NCI-H2107 (cell line): ENCODE measurements at places on chromosomes 5 and 9.

- DNase-seq: no peak
These were observed 247.2 kb downstream of the NTRK2 start for GRCh38 chr9:84916769-84917168.

DNA sequence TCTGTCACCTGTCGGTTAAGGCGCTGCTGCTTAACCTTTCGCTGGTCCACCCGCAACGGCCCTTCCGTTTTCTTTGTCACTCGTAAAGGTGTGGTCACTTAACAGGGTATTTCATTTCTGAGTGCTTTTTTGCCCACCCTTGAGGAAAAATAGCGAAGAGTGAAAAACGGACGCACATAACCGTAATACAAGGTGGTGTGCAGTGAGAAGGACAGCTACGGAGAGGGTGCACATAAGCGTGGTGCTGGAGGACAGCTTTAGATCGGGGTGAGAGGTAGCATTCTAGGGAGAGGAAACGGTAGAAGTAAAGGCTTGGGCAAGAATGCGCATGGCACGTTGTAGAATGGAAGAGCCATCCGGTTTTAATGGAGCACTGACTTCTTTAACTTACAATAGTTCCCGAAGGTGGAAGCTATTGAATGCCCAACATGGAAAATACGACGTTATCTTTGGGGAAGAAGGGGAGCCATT, 761 bp downstream of the CCT5 start:
- DNase-seq: no peak

GRCh38 chr5:84614906-84615305, 230.2 kb upstream of the EDIL3 start:
- DNase-seq: no peak

DNA sequence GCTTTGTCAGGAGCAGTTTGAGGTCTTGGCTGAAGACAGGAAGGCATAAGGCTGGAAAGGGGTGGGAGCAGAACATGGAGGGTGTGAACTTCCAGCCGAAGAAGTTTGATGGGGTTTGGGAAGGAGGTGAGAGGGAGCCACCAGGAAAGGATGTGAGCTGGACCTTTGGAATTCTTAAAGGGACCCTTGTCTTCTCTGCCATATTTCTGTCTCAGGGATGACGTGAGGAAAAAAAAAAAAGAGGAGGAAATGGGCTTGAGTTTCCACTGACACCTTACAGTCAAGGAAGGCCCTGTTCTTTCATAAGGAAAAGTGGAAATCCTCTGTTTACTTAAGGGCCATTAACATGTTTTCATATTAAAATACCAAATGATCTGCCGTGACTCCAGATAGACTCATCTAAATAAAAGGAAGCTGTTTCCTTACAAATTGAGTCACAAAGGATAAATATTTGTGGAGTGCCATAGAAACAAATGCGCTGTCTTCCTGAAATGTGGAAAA, 132.1 kb downstream of the PALM2AKAP2 start:
- no peak for DNase-seq

- DNase-seq: no peak
These were observed 70.8 kb upstream of the STARD4 start for GRCh38 chr5:111582993-111583601.

GRCh38 chr9:74973714-74974113, 21.0 kb upstream of the C9orf40 start:
- DNase-seq: no peak

- no peak for DNase-seq
These were observed 613 bp upstream of the COL15A1 start for GRCh38 chr9:98942906-98943681.

DNA sequence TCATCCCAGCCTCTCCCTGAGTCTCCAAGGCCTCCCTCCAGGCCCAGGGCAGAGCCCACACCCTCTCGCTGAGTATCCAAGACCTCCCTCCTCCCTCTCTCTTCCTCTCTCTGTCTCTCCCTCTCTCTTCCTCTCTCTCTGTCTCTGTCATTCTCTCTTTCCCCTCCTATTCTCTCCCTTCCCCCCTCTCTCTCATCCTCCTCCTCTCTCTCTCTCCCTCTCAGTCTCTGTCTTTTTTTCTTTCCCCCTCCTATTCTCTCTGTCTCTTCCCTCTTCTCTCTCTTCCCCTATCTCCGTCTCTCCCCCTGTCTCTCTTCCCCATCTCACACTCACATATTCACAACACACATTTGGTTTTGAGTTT, 8.1 kb downstream of the SLC6A19 start:
- DNase-seq: no peak

- no peak for DNase-seq
These were observed 4.7 kb downstream of the GADD45G start for GRCh38 chr9:89609426-89610006.

DNA sequence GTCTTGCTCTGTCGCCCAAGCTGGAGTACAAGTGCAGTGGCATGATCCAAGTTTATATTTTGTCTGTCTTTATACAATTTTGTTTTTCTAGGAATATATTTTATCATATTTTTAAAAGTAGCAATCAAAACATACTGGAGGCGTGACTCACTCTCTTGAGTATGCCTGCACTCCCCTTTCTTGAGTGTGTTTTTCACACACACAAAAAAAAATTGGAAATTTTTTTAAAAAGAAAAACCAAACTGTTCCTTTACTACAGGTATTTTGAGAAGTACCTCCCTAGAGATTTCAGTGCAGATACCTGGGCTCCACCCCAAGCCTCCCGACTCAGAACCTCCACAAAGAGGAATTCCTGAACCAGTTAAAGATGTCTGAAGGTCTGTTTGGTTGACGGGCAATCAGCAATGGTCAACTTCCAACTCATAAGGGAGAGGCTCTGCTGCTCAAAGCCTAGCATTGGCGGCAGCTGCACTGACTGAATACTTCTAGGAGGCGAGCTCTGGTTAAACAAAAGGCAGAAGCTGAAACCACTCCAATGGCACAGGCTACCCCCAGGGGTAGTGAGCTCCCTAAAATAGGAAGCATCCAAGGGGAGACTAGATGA, 27.4 kb downstream of the PDE6A start:
- DNase-seq: no peak

DNA sequence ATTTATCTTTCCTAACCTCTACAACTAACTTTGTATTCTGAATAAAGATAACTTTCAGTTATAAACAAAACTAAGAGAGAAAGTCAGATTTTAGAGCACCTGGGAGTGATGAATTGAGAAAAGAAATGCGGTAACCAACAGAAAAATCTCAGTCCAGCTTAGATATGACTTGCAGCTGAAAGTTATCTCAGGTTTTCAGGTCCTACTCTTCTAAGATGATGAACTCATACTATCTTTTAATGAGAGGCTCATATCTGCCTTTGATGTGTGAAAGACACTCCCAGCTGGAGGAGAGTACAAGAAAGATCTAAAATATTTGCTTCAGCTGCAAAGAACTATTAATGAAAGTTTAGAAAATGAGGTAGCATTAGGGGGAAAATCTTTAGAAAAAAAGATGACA, 190.5 kb downstream of the DENND1A start:
- DNase-seq: no peak

DNA sequence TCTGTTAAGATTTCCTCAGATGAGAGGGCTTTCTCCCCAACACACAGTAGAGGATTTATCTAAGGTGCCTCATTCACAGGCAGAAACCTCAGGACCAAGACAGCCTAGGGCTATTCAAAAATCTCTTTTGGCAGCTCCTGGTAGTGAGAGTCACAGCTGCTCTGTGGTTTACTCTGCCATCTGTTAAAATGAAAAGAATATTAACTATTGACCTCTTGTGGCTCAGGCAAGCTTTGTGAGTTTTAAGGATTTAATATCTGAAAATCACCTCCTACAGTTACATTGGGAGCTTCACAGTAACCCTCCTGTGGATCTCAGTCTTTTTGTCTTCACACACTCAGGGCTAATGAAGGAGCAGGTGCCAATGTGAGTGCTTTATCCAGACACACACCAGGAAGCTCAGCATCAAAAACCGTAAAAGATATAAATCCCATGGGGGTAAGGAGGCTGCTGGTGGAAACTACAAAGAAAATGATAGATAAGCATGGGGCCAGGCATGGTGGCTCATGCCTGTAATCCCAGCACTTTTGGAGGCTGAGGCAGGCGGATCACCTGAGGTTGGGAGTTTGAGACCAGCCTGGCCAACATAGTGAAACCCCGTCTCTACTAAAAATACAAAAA, 29.7 kb downstream of the PPP1R2B start:
- DNase-seq: peak; percentile 45

- DNase-seq: no peak
These were observed 57.9 kb upstream of the GRIA1 start for GRCh38 chr5:153432583-153432982.

DNA sequence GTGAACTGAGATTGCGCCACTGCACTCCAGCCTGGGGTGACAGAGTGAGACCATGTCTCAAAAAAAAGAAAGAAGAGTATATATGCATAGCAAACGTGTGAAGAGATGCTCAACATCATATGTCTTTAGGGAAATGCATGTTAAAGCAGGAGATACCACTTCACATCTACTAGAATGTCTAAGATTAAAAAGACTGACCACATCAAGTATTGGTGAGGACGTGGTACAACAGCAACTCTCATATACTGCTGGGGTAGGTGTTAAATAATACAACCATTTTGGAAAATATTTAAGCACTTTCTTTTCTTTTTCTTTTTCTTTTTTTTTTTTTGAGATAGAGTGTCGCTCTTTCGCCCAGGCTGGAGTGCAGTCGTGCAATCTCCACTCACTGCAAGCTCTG, 1.6 kb upstream of the TBC1D13 start:
- DNase-seq: no peak
